ENCODE measurements at places on chromosomes 1 and 21.

- DNase-seq = no peak
Measured at GRCh38 chr1:26537951-26538352, 8.4 kb downstream of the RPS6KA1 start.

GRCh38 chr1:21938732-21939538 lies 1.8 kb upstream of the HSPG2 start:
- DNase-seq = no peak

GRCh38 chr1:9481048-9481447 lies 58.2 kb upstream of the SLC25A33 start:
- DNase-seq = no peak

GRCh38 chr1:72997624-72998023 lies 715.3 kb upstream of the NEGR1 start:
- DNase-seq = no peak

DNA sequence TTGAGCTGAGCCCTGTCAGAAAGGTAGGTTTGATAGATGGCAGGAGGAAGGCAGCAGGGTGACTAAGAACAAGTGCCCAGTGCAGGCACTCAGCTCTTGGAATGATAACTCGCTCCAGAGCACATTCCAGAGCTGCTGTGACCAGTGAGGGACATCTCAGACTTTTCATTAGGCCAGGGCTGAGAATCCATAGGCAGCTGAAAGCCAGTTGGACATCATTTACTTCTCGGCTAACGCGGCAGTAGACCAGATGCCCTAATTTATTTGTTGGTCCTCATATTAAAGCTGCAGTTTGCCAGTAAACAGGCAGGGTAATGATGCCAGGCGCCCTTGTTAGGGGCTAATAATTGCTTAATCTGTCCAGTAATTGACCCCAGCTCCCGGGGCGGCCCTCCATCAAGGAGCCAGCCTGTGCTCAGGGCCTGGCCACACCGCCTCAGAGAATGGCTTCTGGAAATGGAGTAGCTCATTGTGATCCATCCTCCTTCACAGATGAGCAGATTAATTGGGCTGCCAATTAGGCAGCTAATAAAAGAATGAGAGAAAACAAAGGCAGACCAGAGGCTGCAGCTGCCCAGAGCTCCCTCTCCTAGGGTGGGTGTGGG lies 122.0 kb downstream of the BEND5 start:
- DNase-seq = no peak

Data from stimulated activated CD8-positive, alpha-beta memory T cell treated with anti-CD3 and anti-CD28 coated beads, Interleukin-7, amount 100 ng/mL, for 24 hours (primary cell).